ENCODE measurements at places on chromosomes 12 and 14.

GRCh38 chr12:55745361-55746173 is 2.6 kb downstream of the GDF11 start:
- DNase-seq: no peak

DNA sequence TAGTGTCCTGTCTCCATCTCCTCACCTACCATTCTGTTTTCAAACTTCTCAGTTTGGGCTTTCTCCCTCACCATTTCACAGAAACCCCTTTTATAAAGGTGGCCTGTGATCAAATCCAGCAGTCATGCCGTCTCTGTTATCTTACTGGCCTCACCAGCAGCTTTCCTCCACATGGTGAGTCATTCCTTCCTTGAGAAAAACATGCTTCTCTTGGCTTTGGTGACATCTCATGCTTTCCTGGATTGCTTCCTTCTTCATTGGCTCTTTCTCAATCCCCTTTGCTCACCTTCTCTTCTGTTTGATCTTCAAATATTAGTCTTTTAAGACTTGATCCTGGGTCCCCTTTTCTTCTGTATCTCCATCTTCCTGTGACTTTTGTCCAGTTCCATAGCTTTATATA is 164.9 kb downstream of the ANO4 start:
- no peak for DNase-seq

DNA sequence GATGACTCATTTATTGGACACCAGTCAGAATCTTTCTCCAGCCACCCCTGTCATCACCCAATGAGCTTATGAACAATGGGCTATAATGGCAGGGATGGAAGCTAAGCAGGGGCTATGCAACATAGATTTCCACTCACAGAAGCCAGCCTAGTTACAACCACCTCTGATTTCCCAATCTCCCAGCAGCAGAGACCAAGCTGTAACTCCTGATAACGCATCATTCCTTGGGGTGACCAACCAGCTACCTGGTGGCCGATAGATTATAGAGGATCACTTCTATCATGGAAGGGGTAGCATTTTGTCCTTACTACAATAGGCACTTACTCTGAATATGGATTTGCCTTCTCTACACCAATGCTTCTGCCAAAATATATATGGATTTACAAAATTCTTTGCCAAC is 302.3 kb upstream of the ATXN7L3B start:
- no peak for DNase-seq

- no peak for DNase-seq
These were observed at the start of gene ATL1 for GRCh38 chr14:50559990-50560930. ATL1 (plus strand) TSS chr14:50560145; CDS start chr14:50560266, 121 bp downstream.

GRCh38 chr14:53890611-53891101 is 66.0 kb downstream of the BMP4 start:
- no peak for DNase-seq

DNA sequence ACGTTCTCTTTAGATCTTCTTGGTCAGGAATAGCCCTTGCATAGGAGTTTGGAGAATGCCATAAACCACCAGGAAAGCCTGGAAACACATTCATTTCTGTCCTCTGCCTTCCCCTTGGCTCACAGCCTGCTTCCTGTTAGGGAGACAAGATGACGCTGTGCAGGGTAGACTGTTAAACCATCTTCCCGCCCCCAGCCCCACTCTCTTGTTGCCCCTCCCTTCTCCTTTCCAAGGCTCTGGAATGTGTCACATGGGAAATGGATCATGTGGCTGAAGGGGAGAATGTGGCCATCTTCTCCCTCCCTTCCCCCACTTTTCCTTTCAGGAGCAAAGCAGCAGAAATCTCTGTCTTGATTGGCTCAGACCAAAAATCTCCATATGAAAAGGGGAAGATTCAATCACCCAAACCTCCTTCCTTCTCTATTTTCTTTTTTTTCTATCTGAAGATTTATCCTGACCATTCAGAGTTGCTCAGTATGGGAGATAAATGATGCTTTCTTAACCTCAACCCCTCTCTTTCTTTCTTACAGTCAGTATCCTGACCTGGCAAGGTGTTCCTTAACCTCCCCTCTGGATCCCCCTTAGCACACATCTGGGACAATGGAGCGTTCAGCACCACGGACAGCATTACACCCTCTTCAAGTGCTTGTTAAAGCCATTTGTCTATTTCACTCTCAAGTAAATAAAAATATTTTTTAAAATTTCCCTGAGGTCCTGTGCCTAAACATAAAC is 11.4 kb downstream of the GPR19 start:
- no peak for DNase-seq

DNA sequence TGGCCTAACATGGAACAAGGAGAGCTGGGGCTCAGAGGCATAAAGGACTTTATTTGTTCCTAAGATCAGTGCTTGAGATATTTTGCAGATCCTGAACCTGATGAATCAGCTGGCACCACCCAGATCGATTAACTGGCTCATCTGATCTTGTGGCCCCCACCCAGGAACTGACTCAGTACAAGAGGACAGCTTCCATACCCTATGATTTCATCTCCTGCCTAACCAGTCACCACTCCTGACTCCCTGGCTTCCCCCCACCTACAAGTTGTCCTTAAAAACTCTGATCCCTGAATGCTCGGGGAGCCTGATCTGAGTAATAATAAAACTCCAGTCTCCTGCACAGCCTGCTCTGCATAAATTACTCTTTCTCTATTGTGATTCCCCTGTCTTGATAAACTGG is 5.1 kb downstream of the C12orf56 start:
- no peak for DNase-seq

DNA sequence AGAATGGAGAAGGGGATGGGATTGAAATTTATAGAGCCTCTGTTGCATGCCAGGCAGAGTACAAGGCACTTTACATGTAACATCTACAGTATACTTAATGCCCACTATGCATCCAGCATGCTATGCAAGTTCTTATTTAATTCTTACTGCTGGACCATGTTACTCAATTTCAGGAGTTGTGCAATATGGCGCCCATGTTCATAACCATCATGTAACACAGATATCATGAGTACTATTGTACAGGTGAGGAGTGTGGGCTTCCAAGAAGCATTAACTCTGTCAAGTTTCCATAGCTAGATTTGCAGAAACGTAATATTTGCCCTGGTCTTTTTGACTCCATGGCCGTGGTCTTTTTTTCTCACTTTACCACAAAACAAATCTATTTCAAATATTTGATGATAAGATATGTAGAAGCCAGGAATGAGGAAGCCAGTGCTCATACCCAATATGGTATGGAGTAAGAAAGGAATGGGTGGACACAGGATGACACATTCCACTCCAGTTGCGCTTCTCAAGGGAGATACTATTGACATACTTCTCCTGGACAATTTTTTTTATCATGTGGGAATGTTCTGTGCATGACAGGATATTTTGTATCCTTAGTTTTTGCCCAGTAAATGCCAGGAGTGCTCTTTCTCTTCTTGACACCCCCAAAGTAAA is 191.8 kb downstream of the C12orf75 start:
- no peak for DNase-seq

- no peak for DNase-seq
These were observed 187.0 kb downstream of the MED13L start for GRCh38 chr12:116090516-116090915.

- no peak for DNase-seq
These were observed 49.7 kb downstream of the IGF1 start for GRCh38 chr12:102430661-102431060.

- no peak for DNase-seq
These were observed 20.1 kb upstream of the CDK17 start for GRCh38 chr12:96420277-96420835.

GRCh38 chr14:75310295-75311111 is 31.9 kb downstream of the FOS start:
- DNase-seq: no peak

GRCh38 chr14:67409461-67409860 is 2.5 kb downstream of the PLEK2 start:
- DNase-seq: no peak

DNA sequence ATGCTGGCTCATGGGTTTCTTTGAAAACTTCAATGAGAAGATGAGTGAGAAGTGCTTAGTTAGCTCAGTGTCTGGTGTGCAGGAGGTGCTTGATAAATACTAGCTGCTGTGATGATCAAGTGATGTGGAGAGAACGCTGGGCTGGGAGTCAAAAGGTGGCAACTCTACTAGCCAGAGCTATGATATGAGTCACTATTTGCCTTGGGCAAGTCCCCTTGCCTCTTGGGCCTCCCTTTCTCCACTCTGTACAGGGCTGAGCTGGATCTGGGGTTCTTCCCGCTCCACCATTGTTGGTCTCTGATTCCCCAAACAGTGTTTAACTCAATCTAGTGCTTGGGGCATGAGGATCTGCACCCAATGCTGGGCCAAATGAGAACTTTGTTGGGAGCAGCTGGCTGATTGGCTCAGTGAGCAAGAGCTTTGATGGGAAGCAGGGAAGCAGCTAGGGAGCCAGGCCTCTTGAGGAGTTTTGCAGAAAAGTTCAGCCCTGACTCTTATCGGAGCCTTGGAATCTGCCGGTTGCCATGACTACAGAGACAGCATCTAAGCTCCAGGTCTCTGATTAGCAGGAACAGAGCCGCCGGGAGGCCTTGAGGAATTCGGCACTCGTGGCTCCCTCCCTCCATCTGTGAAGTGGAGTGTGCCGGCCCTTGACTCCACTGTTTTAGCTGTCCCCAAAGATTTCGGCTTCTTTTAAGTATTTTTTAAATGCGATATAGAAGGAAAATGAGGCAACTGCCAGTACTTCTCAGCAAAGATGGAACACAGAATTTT is 82.1 kb upstream of the HSPB8 start:
- no peak for DNase-seq

DNA sequence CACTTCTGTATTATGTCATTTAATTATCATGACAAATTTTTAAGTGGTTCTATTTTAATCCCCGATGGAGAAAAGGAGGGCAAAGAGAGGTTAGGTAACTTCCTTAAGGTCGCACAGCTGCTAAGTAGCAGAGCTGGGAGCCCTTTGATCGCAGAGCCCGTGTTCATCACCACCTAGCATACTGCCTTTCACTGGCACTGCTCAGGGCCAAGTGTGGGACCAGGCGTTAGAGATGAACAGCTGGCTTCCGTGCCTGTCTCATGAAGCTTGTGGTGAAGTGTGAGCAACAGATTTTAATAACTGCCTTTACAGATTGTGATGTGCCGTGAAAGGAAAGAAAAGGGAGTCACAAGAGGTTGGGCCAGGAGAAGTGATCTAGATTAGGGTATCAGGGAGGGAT is 273.6 kb downstream of the AKAP6 start:
- no peak for DNase-seq

DNA sequence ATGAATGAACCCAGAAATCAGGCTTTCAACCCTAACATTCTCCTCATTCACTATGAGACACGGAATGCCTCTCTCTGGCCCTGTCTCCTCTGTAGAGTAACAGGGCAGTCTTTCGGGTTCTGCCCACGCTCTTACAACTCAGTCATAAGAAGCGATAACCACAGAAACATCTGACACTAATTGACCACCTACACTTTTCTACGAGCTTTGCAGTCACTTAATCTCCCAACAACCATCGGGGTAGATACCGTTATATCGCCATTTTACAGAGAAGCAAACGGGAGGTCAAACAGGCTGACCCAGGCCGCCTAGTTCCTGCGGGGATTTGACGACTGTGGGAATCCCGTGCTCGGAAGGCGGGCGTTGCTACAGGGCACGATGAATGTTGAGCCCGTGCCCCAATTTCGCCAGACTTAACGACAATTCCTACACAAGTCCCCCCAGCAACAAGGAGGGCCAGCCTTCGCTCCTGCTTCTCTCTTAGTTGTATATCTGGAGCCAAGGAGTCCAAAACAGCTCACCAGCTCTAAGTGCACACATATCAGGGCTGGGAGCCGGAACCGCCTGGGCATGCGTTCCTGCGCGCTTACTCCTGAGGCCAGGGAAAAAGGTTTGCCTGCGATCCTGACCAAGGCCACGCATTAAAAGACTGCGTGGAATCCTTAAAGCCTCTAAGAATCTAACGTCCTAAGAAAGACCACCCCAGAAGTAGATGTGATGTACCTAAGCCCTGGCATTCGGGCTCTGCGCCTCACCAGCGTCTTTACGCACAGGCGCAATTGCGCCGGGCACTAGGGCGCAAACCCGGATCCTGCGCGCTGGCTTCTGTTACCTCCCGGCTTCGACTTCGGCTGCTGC is 38.7 kb upstream of the TBX5 start:
- no peak for DNase-seq

- DNase-seq: no peak
These were observed 41.0 kb downstream of the BDKRB1 start for GRCh38 chr14:96297000-96297399.

DNA sequence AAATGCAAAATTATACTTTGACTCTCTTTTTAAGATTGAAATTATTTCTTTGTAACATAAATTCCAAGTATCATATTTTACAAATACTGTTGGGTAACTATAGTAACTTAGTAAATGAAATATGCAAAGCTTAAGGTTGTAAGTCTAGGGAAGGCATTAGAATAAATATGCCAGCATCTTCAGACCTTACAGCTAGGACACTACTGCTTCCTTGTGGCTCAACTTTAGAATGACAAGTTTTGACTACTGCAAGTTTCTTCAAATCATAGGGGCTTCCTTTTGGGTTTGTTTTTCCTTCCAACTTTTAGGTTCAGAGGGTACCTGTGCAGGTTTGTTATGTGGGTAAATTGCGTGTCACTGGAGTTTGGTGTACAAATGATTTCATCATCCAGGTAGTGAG is 17.7 kb upstream of the ANP32D start:
- no peak for DNase-seq

- no peak for DNase-seq
These were observed 378.0 kb upstream of the DDHD1 start for GRCh38 chr14:53531156-53531555.

DNA sequence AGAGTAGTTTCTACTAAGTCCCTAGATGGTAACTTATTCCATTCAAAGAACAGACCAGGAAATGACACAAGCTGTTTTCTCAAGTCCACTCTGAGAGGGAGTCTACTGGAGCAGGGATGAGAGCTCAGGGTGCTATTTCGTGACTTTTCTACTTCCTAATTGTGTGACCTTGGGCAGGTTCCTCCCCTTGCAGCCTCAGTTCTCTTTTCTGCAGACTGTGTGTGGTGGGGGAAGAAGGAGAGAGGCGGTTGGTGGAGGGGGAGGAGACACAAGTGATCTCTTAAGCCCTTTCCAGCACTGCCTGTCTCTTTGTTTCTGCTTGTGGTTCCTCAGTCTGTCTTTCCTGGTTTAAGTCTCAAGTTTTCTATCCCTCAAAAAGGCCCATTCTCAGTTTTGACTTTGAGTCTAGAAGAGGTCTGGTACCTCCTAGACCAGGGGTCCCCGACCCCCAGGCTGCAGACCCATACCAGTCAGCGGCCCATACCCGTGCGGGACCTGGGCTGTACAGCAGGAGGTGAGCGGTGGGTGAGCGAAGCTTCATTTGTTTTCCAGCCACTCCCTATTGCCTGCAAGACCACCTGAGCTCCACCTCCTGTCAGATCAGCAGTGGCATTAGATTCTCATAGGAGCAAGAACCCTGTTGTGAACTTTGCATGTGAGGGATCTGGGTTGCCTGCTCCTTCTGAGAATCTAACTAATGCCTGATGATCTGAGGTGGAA is 10.7 kb downstream of the FGF6 start:
- DNase-seq: no peak

DNA sequence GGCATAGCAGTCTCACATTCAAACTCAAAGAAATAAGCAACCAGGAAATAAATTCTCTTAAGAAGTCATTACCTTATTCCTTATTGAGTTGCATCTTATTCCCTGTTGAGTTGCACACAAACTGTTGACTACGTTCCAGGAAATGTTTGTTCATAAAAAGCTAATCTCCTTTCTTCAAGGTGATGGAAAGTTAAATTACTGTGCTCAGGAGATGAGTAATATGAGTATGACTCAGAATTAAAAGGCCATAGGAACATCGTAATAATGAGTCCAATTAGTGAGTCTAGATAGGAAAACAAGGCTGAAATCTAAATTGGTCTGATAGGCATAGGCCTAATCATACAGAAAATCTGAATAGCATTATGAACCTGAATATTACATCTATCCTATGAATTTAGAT is 203.1 kb downstream of the SLC2A13 start:
- no peak for DNase-seq
